ENCODE measurements at places on chromosomes 7 and 10.

DNA sequence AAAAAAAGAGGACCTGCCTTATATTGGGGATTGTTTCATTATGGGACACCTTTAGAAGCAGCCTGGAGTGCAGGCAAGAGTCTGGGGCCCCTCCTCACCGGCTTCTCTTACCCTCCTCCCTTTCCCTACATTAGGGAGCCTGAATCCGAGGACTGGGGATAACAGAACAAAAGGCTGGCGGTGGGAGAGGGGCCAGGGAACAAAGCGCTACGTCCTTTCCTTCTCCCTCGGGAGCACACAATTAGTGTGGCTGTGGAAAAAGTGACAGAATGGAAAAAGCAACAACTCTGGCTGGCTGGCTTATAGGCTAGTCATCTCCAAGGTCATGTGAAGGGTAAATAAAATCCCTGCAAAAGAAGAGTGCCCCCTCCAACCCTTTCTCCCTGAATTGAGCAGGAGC lies 74.7 kb downstream of the LSM5 start:
- DNase-seq: no peak

- DNase-seq: no peak
These were observed 123.4 kb upstream of the ZNF746 start for GRCh38 chr7:149620961-149621360.

DNA sequence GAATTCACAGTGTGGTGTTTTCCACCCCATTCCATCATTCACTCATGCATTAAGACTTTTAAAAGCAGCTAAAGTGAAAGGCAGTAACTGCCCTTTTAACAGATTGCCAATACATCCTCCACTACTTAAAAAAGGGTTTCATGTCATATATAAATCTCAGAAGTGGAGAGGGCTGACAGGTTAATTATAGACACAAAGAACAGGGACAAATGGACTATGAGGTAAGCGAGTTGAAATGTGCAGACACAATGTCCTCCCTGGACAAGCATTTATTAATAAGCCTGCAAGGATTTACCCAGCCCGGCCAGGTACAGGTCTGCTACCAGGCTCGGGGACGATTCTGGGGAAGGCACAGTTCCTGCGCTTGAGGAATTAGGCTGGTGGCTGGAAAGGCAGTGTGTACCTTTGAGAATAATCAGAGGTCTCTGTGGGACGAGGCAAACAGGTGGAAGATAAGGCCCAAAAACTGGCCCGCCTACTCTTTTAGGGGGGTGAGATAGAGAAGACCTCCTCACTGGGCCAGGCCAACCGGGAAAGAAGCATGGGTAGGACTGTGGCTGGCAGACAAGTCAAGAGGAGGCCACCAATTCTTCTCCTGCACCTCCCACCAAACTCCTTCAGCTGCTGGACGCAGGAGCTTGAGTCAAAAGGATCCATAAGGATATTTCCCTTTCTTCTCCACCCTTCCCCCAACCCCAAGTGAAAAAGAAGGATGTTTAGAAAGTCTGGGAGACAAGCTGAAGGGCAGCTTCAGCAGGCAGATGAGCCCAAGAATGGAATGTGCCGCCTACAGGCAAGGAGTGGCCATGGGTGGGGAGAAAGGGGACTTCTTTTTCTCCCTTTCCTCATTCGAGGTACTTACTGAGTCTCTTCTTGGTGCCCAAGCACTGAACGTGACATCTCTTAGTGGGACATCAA lies 1.5 kb downstream of the PDLIM1 start:
- DNase-seq: no peak

GRCh38 chr10:113992471-113993011 lies 51.1 kb upstream of the ADRB1 start:
- DNase-seq: no peak

DNA sequence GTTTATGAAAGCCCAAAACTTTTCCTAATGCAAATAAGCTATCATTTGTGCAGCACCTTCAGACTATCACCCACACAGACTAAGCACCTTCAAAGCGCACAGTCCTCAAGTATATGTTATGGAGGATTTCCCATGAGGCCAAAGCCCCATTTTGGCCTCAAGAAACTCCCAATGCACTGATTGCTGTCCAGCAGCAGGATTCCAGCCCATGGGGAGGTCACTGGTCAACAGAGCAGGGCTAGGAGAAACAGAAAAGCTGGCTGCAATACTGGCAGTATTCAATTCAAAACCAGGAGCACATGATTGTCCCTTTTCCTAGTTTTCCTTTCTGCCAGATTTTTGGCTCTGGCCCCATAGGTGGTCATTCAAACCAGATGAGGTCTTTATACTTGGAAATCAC lies 24.5 kb upstream of the KIAA1217 start:
- DNase-seq: no peak

DNA sequence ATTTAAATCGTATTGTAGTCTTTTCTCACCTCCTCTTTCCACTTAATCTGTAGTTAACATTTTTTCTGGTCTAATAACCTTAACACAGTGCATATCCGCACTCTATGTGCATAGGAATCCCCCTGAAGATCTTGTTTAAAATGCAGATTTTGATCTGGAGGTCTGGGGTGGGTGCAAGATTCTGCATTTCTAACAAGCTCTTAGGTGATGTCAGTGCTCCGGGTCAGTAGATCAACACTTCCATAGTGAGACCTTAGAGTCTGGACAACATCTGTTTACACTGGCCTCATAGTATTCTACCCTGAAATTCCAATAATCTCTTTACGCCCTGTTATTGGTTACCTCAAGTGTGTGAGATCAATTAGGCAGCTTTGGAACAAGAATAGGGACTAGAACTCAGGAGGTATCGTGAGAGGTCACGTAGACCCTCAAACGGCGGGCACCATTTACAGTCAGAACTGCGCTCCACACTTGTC lies 434 bp upstream of the PLEKHA8 start:
- DNase-seq: no peak

GRCh38 chr10:16975188-16975587 lies 154.4 kb downstream of the CUBN start:
- no peak for DNase-seq

DNA sequence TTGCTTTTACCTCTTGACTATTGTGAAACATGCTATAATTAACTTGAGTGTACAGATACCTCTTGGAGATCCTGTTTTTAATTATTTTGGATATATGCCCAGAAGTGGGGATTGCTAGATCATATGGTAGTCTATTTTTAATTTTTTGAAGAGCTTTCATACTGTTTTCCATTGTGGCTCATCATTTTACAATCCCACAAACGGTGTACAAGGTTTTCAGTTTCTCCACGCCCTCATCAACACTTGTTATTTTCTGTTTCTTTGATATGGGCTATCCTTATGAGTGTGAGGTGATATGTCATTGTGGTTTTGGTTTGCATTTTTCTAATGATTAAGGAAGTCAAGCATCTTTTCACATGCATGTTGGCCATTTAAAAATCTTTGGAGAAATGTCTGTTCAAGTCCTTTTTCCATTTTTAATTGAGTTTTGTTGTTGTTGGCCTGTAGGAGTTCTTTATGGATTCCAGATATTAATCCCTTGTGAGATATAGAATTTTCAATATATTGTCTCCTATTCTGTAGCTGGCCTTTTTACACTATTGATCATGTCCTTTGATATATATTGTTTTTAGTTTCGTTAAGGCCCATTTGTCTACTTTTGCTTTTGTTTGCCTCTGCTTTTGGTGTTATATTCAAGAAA lies 7.5 kb downstream of the AGK start:
- DNase-seq: no peak

DNA sequence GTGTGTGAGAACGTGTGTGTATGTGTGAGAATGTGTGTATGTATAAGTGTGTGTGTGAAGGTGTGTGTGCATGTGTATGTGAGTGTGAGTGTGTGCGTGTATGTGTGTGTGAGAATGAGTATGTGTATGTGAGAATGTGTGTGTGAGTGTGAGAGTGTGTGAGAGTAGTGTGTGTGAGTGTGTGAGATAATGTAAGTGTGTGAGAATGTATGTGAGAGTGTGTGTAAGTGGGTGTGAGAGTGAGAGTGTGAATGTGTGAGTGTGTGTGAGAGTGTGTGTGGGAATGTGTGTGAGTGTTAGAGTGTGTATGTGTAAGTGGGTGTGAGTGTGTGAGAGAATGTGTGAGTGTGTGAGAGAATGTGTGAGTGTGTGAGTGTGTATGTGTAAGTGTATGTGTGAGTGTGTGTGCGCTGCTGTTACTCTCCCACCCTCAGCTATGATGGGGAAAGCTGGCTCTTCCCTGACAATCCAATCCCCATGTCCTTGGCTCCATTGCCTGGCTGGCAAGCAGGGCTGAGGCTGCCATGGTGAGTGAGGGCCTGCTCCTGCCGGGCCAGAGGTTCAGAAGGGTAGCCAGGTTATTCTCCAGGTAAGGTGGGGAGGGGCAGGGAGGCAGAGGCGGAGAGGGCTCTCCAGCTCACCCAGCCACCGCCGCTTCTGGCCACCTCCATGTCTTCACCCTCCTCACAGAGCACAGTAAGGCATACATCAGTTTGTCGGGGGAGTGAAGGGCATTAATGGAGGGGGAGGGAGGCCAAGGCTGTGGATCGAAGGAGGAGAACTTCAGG lies 72.6 kb upstream of the PCBD1 start:
- DNase-seq: no peak

DNA sequence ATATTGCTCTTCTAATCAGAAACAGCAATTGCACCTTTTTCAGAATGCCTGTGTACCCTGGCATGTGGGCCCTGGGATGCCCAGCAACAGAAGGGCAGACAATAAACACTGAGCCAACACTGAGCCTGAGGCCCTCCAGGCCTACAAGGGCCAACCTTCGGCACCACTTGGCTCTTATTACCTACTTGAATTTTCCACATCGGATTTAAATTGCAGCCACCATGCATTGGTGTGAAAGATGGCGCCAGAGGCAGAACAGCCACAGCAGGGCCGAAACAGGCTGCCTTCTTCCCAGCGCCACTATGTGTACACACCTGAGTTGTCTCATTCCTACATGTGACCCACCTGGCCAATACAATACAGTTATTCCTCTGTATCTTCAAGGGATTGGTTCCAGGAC lies 51.4 kb upstream of the EZH2 start:
- no peak for DNase-seq

DNA sequence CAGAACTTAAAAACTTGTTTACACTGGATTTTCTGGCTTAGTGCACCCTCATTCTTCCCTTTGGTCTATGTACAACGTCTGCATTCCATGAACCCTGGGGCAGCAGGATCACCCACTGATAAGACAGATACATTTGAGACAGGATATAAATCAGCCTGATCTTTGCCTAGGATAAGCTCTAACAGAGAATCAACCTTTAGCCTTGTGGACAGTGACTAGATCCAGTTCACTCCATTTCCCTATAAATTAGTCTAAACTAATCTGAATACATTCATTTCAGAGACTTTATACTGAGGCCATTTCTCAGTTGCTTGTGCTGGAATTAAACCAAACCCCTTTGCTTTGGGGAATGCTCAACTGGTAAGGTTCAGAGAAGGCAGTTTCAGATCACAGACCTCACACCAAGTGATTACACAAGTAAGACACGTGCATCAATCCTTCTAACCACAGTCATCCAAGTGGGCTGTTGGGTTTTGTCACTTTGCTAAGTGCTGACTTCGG lies 639.8 kb upstream of the FZD8 start:
- no peak for DNase-seq

DNA sequence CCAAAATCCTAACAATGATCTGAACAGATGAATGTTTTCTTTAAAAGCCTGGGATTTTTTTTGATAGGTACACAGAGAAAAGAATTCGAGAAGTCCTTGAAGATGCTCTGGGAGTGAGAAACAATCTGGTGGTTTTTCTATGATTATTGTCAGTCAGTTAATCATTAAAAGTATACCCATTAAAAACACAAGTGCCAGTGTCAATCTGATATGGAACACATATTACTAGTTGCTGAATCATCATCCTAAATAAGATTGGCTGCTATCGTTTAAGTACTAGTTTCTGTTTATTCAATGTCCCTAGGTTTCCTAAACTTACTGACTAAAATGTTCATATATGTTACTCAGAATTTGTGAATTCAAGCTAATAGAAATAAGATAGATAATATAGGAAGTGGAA lies 16.1 kb downstream of the COL28A1 start:
- DNase-seq: no peak

DNA sequence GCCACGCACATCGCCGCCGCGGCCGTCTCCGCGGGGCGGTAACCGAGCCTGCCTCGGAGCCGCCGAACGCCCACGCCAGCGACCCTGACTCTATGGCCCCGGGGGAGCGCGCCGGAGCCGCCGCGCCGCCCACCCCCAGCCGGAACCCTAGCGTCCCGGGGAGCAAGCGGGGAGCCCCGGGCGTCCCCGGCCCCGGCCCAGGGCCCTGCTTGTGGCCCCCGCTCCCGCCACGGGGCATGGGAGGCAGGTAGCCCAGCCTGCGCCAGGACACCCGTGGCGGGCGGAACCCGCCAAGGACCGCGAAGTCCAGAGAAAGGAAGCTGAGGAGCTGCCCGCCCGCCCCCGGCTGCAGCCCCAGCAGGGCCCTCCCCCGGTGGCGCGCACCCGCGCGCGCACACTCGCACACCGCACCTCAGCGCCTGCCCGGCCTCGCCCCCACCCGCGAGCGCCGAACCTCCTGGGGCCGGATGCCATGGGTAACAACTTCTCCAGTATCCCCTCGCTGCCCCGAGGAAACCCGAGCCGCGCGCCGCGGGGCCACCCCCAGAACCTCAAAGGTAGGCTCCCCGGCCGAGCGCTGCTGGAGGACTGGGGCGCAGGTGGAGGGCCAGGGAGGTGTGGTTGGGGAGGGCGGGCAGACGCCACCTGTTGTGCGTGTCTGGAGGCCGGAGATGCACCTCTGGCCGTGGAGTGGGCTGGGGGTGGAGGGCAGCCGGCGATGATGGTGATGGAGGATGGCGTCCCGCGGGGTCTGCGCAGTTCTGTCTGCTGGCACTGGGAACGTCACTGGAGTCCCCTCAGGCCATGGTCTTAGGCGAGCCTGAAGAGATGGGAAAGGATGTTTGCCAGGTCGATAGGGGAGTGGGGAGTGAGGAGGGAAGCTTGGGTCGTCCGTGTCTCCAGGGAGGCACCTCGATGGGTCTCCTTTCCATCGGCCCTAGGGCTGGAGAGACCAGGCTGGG lies 692 bp downstream of the NEURL1 start:
- DNase-seq: no peak

- no peak for DNase-seq
These were observed 39.9 kb upstream of the SMNDC1 start for GRCh38 chr10:110344622-110345021.

DNA sequence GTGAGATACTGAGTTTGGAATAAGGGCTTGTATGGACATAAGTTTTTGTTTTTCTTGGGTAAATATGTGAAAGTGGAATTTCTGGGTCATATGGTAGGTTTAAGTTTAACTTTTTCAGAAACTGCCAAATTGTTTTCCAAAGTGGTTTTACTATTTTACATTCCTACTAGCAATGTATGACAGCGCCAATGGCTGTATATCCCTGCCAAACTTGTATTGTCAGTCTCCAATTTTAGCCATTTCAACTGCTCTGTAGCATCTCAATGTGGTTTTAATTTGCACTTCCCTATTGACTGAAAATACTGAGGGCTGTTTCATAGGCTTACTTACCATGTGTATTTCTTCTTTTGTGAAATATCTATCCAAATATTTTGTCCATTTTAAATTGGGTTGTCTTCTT lies 90.5 kb upstream of the ZNF32 start:
- DNase-seq: no peak

- no peak for DNase-seq
These were observed 1.7 kb downstream of the FOXP2 start for GRCh38 chr7:114416129-114416990.

- no peak for DNase-seq
These were observed 104.4 kb upstream of the ZMIZ1 start for GRCh38 chr10:78964274-78964951.

Data from anterior cingulate cortex (tissue), 58 donors.